ENCODE measurements at places on chromosomes 7 and 10.

- DNase-seq = no peak
Measured at GRCh38 chr10:57628592-57629284, 639.0 kb downstream of the IPMK start.

DNA sequence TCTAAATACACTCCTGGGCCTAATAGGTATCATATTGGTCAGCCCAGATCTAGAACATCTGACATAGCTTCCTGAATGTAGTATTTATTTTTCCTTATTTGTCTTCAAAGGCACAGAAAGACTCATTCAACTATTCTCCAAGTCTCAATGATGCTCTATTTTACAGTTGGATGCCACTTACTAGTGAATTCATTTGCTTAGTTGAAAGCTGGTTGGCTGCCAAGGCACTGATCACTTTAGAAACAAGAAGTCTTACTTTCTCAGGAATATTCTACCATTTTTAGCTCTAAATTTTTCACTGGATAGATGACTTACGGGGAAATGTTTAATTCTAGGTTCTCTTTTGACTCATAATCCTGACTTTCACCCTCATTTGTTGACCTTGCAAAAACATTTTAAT lies 863.4 kb downstream of the SORCS1 start:
- no peak for DNase-seq

- no peak for DNase-seq
Measured at GRCh38 chr7:70312336-70312735, 714.1 kb downstream of the AUTS2 start.

GRCh38 chr7:24737281-24737680 lies 20.0 kb downstream of the GSDME start:
- DNase-seq = no peak

DNA sequence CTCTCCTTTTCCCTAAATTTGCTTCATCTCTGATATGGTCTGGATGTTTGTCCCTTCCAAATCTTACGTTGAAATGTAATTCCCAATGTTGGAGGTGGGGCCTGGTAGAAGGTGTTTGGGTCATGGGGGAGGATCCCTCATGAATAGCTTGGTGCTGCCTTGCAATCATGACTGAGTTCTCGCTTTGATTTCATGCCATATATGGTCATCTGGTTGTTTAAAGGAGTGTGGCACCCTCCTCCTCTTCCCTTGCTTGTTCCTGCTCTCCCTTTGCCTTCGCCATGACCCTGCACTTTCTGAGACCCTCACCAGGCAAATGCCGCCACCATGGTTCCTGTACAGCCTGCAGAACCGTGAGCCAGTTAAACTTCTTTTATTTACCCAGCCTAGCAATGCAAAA lies 14.5 kb downstream of the NOBOX start:
- DNase-seq = no peak

DNA sequence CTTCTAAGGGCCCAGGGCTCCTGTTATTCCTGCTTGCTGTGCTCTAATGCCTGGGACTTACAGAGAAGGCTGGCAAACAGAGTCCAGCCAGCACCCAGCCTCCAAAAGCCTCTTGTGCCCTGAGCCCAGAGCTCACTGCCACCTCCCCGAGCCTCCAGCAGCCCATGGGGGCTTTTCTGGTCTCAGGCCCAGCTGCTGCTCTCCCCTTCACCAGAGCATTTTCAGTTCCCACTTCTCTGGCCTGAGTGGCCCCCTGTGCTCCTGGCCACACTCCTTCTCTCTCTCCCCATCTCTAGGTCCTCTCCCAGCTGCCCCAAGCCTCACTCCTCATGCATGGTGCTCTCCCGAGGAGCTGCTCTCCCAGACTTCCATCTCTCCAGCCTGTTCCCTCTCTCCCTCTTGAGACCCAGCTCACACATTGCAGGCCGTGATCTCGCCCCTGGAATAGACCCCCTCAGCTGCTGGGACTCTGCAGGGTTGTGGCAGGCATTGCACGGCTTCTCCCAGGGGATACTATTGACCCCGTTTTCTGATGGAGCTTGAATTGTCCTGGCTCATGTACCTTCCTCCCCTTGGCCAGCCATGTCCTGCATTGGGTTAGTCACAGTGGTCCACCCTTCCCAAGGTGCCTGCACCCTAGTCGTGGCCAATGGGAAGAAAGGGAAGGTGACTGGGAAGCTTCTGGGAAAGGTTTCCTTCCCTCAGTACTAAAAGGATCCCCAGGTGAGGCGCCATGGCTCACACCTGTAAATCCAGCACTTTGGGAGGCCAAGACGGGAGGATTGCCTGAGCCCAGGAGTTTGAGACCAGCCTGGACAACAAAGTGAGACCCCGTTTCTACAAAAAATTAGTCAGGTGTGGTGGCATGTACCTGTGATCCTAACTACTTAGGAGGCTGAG lies 9.0 kb upstream of the RASSF4 start:
- DNase-seq = no peak
